ENCODE measurements at places on chromosomes 3 and 15.

DNA sequence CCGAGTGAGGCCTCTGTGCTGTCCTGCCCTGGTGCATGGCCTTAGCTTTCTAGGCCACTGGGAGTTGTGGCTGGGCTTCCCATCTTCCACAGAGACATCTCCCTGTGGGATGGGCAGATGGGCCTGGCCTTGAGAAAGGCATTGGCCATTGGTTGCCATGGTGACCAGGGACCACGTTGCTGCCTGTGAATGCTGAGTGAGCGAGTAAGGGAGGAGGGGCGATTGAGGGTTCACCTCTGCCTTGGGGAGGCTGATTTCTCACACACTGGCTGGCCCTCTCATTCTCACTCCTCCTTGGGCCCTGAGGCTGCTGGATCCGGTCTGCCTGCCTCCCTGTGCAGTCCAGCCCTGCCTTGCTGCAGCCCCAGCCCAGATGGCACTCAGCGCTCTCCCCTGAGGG, 26.4 kb upstream of the DOCK3 start:
- no peak for DNase-seq

DNA sequence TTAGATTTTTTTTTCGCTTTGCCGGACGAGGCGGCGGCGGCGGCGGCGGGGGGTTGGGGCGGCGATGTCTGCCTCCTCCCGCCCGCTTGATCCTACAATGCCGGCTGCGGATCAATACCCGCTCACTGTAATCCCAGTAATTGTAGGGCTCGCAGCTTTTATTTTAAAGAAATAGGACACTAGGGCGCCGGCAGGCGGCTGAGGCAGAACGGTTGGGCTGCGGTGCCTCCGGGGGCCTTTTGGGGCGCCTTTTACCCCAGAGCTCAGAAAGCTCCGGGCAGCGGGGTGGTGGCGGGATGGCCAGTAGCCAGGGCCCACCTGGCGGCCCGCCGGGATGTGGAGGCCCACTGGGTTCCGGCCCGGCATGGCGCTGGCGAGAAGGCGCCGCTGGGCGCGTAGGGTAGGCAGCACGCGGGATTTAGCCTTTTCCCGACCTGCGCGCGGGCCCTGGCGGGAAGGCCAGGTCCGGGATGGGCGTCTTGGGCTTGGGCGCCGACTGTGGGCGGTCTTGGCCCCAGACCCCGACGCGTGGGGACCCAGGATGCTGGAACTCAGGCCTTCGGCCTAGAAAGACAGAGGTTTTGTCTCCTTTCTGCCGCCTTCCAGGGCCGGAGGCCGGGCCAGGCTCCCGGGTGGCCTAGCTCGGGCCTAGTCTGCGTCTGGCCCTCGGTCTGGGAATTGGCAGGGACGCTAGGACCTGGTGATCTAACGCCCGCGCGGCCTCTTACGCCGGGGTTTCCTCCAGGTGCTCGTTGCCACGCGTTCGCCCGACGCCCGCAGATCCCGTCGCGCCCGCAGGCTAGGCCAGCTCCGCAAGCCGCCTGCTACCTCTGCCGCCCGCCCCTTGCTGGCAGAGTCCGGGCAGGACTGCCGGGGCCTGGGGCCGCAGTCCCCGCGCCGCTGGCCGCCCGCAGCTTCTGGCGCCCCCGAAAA, 15.5 kb upstream of the ONECUT1 start:
- DNase-seq: no peak

DNA sequence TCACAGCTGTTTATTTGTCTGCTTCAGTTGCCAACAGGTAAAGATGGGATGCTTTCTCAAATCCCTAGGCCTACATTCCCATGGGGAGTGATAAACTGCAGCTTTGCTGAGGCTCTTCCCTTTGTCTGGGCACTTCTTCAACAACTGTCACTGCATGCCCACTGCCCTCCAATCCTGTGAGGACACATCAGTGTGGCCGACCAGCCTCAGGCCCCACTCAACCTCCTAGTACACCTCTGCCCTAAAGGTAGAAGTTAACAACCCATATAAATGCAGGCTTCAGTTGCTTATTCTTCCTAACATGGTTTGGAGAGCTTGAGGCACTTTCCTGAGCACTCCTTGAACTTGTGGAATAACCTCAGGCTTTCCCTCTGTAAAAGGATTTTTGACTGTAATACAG, 49.6 kb downstream of the ROPN1B start:
- DNase-seq: no peak

GRCh38 chr15:63044077-63044644, 1.6 kb downstream of the TPM1 start:
- DNase-seq: no peak

DNA sequence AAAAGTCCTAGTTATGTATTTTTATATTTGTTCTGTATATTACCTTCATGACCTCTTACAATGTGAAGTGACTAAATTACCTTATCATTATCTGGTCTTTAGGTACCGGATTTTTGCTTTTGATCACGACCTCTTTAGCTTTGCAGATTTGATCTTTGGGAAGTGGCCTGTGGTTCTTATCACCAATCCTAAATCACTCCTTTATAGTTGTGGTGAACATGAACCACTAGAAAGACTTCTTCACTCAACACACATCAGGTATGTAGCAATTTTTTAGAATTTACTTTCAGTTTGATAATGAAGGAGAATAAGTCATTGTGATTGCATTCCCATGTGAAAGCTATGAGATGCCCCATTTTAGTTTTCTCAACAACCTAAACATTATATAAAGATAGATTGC, 18.3 kb downstream of the TMEM62 start:
- no peak for DNase-seq
